ENCODE measurements at places on chromosomes 5 and 9.
A peak's percentile ranks its signal among the peaks of the same experiment; 100 is the strongest.

GRCh38 chr9:104608336-104608735 is 2.9 kb upstream of the OR13C2 start:
- no peak for DNase-seq

- DNase-seq, result no peak
Observed at GRCh38 chr9:126623667-126624478, 10.1 kb downstream of the LMX1B start.

GRCh38 chr9:75139201-75139600 is 50.9 kb downstream of the OSTF1 start:
- no peak for DNase-seq

- DNase-seq, result no peak
Observed at GRCh38 chr9:136527721-136528710, 17.8 kb downstream of the NOTCH1 start.

- DNase-seq, result no peak
Observed at GRCh38 chr5:59098743-59099142, 515.9 kb downstream of the RAB3C start.

GRCh38 chr5:138922494-138922893 is 47.4 kb upstream of the LRRTM2 start:
- no peak for DNase-seq

GRCh38 chr5:17401470-17402288 is 96.4 kb upstream of the TAF11L2 start:
- DNase-seq, result no peak

GRCh38 chr9:811106-811531 is 30.4 kb upstream of the DMRT1 start:
- no peak for DNase-seq

DNA sequence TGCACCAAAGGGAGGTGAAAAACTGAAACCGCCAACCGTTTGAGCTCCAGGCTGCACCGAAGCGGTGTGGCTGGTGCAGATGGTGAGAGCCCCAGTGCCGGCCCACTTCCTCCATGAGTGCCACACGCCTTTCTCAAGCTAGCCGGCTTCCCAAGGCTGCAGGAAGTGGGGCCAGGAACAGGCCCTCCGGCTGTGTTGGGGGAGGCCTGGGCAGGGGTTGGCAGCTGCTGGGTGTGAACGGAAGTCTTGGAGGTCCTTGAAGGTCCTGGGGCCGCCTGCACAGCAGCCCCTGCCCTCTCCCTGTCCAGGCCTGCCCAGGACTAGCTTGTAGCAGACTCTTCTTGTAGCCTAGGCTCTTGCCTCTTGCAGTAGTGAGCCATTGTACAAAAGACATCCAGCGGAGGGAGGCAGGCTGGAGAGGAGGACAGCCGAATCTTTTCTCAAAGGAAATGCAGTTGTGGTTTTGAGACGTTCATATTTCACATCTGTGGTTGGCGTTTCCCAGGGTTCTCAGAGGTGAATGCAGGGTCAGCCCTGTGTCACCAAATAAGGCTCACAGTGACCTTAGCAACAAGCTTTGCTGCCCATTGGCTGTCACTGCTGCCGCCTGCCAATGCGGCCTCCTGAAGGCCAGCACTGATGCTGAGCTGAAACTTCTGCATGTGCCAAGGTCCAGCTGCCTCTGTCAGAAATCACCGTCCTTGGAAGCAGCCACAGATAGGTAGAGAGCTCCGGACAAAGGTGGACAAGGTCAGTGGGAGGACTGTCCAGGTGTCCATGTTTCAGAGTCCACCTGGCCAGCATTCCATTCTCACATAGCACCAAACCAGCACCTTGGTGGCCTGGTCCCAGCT is 23.9 kb downstream of the IRF1 start:
- no peak for DNase-seq

DNA sequence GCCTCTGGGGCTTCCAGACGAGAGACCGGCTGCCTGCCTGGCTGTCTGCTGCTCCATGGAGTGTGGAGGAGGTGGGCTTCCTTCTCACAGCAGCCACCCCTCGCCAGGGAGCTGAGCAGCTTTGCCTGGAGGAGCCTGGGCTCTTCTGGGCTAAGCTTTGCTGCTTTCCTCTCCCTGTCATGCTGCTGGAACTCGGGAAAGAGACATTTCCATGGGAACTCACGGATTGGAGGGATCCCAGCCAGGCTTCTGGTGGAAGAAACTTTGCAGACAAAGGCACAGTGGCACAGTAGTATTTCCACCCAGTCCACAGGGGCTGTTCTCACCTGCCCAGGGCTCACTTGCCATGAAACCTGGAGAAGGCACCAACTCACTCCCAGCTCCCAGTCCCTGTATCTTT is 5.6 kb upstream of the NTNG2 start:
- DNase-seq, result no peak

- no peak for DNase-seq
Observed at GRCh38 chr5:111968459-111968858, 211.5 kb upstream of the NREP start.

- DNase-seq, result no peak
Observed at GRCh38 chr9:36935332-36935731, 98.7 kb downstream of the PAX5 start.

GRCh38 chr5:90356622-90357021 is 52.9 kb downstream of the CETN3 start:
- no peak for DNase-seq

DNA sequence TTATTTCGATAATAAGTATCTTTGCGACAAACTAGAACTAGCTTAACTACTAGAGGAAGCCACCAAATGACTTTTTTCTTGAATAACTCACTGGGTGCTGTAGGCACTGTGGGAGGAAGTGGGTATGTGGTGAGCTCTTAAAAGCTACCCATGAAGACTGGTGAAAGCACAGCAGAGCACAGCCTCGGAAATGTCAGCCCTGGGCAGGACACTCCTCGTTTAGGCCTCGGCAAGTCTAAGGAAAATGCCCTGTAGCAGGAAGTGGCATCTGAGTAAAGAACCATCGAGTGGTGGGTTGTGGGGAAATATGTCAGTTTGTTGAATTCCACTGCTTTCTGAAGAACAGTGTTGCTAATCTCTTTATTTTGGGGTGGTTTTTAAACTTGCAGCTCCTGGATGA is 44.0 kb upstream of the NCS1 start:
- DNase-seq, result no peak

- DNase-seq, result no peak
Observed at GRCh38 chr9:109121232-109121796, 1.6 kb upstream of the TMEM245 start.

- no peak for DNase-seq
Observed at GRCh38 chr5:9054821-9055589, 490.9 kb downstream of the SEMA5A start.

DNA sequence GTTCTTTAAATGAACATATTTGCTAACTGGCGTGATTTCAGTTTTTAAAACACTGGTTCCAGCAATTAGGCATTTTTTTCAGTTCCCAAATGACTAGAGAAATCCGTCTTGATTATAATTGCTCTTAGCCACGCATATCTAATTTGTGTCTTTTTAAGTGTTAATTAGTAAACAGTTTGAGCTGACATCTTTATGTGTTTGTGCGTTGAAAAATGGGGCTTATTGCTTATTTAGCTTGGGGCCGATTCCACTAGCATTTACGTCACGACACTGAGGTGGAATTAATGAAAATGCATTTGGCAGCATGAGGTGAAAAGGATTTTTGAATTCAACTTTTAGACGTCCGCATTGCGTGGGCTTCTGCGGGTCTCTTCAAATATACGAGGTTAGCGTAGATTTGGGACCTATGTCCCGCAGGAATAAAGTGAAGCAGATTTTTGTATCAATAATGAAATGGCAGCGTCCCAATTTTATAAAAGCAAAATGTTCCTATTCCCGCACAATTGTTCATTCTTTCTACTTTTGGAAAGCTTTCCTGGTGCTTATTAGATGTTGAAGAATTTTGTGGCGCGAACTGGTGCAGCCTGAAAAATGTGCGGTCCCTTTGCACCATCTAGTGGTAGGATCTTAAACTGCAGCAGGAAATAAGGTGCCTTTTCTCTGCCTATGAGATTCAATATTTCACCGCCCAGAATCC is 122.7 kb upstream of the LMX1B start:
- no peak for DNase-seq

DNA sequence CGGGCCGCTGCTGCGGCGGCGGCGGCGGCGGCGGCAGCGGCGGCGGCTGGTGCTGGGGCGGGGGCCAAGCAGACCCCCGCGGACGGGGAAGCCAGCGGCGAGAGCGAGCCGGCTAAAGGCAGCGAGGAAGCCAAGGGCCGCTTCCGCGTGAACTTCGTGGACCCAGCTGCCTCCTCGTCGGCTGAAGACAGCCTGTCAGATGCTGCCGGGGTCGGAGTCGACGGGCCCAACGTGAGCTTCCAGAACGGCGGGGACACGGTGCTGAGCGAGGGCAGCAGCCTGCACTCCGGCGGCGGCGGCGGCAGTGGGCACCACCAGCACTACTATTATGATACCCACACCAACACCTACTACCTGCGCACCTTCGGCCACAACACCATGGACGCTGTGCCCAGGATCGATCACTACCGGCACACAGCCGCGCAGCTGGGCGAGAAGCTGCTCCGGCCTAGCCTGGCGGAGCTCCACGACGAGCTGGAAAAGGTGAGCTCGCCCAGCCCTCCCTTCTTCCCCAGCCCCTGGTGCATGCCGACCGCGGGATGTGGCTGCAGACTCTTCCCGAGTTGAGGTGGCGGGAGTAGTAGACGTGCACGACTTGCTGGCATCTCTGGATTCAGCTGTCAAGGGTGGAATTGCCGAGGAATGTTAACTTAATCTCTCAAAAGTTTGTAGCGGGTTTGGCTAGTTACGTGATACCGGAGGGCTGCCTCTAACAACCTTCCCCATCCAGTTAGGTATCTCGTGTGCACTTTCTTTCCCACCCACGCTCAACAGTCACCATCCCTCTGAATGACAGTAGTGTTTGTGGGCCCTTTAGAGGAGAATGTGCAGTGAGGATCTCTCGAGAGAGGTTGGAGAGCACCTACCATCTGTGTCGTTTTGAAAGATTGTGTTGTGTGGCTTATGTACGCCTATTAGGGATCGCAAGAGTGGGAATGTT is 932 bp downstream of the SLC12A2 start:
- DNase-seq, result peak; percentile 23

DNA sequence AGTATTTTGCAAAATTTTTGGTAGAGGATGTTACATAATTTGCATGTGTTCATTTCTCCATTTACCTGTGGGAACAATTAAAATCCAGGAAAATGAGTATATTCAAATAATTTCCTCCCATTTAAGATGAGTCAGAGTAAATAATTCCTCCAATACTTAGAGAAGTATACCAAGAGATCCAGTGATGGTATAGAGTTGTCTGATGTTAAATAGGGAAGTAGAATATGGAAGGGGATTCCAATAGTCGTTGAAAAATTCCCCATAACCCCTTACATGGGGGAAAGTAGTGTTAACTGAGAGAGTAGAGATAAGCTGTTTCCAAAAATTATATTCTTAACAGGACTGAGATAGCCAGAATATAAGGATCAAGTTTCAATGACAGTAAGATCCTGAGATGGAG is 15.7 kb downstream of the CD274 start:
- no peak for DNase-seq

DNA sequence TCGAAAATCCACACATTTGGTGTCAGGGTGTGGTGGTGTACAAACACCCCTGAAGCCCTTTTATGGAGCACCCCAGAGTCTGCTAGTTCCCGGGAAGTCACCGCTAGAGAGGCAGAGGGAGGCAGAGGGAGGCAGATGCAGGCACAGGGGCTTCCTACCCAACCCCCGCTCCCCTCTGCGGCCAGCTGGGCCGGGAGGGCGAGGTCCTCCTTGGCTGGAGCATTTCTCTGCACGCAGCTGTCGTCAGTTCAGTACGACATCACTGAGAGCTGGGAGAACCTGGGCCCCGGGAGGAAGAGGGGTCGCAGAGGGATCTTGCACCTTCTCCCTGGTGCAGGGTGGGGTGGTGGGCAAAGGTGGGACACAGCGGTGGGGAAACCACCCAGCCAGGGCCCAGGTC is 15.8 kb upstream of the UBAC1 start:
- no peak for DNase-seq

DNA sequence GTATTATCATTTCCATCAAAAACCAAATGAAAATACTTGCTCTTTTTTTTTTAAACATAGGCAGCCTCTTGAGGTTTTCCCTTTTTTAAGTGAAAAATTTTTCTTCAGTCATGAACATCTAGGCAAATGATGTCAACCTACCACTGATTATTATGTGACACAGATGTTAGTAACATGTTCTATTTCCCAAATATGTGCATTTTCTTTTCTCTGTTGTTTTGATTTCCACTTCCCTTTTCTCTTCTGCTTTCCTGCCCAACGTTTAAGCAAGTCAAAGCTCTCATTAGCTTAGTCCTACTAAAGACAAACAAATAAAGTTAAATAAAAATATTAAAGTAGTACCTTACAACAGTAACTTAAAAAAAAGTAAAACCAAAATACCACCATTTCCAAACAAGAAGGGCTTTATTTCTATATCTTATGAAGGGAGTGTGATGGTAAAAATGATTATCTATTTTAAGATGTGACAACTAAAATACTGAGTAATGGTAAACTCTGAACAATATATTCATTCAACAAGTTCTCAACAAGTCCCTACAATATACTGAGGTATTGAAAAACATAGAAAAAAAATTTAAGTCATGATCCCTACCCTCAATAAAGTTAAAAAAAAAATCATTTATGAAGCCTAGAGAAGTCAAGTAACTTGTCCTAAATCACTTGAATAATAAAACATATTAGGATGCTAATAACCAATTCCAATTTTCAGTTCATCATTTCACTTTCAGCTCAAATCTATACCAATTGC is 9.4 kb downstream of the SLC38A9 start:
- no peak for DNase-seq

- DNase-seq, result no peak
Observed at GRCh38 chr9:116895961-116896360, 208.9 kb downstream of the TRIM32 start.

GRCh38 chr5:174482607-174483024 is 241.8 kb upstream of the MSX2 start:
- DNase-seq, result no peak

DNA sequence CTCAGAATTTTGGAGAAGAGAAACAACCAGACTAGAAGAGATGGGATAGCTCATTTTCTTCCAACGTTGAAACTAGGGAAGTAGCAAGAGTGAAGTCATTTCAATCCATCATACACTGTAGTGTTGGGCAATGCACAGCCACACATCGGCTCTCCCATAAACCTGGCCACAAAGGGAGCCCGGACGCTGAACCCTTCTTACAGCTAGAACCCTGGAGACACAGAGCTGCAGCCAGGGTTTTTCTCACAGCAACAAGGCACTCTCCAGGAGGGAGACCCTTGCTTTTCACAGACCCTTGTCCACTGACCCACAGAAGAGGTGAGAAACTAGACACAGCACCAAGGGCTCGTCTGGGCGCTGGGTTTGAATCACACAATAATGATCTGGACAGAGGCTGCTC is 101.4 kb upstream of the FSTL4 start:
- no peak for DNase-seq

GRCh38 chr5:54176066-54176830 is 134.1 kb downstream of the ARL15 start:
- no peak for DNase-seq

DNA sequence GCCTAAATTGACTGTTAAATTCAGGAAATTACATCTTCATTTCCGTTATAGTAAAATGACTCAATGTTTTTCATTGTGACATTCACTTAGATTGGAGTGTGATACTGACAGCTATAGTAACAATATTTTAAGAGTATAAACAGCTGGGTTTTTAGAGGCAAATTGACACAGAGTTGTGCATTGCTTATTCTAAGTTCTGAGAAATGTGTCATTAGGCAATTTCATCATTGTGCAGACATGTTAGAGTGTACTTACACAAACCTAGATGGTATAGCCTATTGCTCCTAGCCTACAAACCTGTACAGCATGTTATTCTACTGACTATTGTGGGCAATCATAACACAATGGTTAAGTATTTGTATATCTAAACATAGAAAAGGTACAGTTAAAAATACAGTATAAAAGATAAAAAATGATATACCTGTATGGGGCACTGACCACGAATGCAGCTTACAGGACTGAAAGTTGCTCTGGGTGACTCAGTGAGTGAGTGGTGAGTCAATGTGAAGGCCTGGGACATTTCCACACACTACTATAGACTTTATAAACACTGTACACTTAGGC is 132.7 kb downstream of the PDE4D start:
- no peak for DNase-seq
